ENCODE measurements at places on chromosomes 2 and 18.

DNA sequence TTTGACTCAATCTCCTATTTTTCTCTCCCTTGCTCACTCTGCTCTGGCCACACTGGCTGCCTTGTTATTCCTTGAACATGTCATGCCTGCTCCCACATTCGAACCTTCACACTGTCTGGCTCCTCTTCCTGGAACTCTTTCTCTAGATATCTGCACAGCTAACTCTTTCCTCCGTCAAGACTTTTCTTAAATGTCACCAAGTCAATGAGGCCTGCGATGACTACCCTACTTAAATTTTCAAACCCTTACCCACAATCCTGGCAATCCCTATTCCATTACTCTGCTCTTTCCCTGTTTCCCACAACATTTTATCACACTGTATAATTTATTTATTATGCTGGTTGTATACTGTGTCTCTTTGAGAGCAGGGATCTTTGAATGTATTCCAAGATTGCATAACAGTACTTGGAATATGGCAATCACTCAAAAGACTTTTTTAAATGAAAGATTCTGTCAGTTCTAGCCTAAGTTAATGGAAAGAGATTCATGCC is 206.2 kb downstream of the SRBD1 start:
- DNase-seq: no peak

GRCh38 chr2:173584676-173585458 is 230.2 kb downstream of the CDCA7 start:
- DNase-seq: no peak

DNA sequence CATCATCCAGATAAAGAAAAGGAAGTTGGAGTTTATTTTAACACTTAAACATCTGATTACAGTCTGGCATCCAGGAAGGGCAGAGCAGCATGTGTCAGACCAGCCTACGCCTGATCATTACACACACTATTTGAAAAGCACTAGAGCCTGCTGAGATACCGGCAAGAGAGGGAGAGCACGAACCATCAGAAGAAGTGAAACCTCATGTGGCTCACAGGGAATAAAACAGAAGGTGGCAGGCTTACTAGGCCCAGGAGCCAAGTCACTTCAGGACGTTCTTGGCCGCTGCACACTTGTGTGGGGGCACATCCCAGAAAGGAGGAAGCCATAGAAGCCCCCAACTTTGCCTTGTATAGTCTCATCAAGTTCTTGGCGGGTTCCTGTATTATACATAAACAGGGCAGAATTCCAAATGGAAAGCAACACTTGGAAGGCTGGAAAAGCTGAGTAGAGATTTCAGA is 105.5 kb downstream of the UGGT1 start:
- no peak for DNase-seq

GRCh38 chr2:38526195-38526594 is 76.5 kb downstream of the HNRNPLL start:
- no peak for DNase-seq

DNA sequence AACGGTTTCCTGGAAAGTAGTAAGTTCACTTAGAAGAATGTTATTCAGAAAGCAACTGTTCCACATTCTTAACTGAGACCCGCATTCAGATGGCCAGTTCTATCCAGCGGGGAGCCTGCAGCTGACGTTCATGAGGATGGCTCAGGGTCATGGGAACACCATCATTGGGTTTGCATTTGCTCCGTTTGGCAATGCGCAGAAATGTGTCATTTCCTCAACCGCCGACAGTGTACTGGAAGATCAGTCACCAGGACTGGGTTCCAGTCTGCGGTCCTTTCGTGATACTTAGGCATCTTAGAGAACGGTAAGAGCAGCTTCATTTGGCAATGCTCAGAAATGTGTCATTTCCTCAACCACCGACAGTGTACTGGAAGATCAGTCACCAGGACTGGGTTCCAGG is 104.0 kb downstream of the DNER start:
- DNase-seq: no peak

DNA sequence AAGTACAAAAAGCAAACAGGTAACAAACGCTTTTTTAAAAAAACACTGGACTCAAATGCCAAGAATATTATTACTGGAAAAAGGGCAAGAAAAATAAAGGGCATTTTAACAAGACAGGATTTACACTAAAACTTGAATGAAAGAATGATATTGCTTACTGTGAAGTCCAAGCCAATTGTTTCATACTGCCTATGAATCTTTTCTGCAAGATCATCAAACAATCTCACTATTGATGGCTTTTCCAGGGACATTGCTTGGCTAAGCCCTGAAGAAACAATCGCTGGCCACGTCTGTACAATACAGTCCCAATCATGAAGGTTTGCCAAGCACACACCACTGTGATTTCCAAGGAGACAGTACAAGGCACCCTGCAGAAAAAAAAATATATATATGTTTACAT is 41.4 kb upstream of the GPR75 start:
- no peak for DNase-seq

DNA sequence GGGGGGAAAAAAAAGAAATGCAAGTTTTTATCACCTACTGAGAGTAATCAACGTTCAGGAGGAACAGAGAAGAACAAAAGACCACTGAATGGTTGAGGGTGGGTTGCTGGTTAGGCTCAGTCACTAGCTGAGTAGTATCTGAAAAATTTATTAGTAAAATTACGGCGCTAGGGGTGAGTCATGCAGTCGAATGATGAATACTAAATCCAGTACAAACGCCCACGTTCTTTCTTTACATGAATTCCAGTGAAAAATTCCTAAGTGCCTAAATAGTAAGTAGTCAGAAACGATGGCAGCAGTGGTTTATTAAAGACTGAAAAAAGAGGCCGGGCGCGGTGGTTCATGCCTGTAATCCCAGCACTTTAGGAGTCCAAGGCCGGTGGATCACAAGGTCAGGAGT is 52.0 kb downstream of the TEKT4 start:
- DNase-seq: no peak

DNA sequence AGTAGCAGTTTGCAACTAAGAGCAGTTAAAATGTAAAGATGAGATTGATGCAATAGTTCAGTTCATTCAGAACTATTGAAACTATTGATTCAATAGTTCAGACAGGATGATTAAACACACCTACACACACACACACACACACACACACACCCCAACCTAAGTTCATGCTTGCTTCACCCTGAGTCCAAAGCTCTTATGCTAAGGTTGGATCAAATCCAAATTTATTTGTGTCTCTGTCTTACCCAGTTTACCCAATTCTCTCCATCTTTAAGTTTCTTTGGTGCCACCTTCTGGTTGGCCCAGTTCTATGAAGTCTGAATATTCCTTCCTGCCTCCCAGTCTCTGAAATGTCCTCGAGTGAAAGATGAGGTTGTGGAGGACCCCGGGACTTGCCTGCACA is 5.1 kb downstream of the SERPINB8 start:
- DNase-seq: no peak

GRCh38 chr2:25044990-25045389 is 3.1 kb downstream of the EFR3B start:
- DNase-seq: no peak

DNA sequence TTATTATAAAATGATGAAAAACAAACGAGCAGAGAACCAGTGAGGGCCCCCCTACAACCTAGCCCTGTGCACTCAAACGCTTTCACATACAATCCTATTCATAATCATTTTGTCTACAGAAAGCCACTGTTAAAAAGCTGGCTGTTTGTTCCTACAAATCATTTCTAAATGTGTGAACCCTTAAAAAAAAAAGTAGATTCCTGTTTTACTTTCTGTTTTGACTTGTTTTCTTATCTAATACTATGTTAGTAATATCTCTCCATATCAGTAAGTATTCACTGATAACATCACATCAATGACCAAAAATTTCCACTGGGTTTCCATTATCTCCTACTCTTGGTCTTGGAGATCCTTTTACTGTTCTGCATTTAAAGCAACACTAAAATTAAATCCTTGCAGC is 128.8 kb upstream of the TTC39C start:
- DNase-seq: no peak

- no peak for DNase-seq
Measured at GRCh38 chr2:28349546-28350165, 43.0 kb upstream of the FOSL2 start.

DNA sequence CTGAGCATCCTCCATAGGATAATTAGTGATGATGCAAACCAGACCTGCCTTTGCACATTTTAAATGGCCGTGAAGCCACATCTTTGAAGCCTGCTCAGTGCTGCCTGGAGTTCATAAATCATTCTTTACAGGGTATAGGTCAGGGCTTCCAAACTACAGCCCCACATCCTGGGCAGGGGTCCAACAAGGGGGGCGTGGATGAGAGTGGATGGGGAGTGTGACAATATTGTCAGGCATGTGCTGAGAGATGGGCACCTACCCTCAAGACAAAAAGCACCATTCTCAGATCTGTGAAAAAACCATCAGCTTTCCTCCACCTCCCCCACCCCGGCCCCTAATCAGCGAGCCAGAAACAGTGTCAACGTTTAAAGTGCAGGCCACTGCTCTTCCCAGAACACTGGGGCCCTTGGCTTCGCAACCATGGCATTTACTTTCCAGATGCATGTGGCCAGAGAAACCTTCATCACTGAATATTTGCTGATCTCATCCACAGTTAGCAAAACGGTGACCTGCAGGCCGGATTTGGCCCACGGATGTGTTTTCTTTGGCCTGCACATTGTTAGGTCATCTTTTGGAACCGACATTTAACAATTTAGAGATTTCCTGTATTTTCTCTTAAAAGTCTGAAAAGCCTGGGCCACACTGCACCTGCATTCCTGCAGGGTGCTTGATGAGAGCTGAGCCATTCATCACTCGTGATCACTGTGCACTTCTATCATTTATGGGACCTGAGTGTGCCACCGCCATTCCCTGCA is 130.7 kb downstream of the ANKRD44 start:
- no peak for DNase-seq

DNA sequence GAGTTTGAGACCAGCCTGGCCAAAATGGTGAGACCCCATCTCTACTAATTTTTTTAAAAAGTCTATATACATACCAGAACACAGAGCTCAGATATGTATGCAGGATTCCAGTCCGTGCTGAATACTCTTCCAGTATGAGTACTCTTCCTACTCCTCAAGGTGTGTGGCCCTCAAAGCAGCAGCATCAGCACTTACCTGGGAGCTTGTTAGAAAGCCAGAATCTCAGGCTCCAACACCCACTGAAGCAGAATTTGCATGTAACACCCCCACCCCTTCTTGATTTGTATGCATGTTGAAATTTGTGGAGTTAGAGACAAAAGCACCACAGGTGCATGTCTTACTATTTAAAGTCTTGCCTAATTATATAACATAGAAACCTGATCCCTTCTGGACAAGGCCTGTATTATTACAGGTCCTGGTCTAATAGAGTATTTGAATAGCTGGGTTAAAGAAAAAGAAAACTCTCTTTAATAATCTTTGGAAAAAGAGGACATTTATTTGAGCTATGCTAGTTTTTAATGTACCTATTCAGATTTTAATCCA is 50.3 kb upstream of the NFE2L2 start:
- DNase-seq: no peak

- no peak for DNase-seq
Measured at GRCh38 chr2:205902041-205902899, 183.7 kb downstream of the INO80D start.

- DNase-seq: no peak
Measured at GRCh38 chr2:64780041-64780440, 126.3 kb upstream of the SERTAD2 start.

- no peak for DNase-seq
Measured at GRCh38 chr2:221399183-221399582, 172.9 kb downstream of the EPHA4 start.

DNA sequence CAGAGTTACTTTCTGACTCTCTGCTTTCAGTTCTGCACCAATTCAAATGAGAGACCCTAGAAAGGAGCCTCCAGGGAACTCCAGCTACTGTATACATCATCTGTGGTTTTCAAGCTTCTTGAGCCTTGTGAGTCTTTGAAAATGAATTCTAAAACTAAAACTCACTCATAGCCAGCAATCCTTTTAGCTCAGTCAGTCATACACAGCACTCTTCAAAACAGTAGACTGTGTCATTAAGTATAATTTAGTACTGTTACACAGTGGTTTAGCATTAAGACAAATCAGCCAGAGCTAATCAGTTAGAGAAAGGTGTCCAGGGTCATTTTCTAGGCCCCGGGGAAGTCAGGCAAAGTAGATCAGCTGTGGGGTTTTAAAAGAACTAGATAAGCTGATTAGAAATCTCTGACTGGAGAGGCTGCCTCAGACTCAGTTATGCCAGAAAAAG is 322.1 kb upstream of the THUMPD2 start:
- DNase-seq: no peak

GRCh38 chr2:111946294-111947114 is 48.1 kb downstream of the MERTK start:
- no peak for DNase-seq

GRCh38 chr18:38009320-38009719 is 443.7 kb upstream of the CELF4 start:
- DNase-seq: no peak

DNA sequence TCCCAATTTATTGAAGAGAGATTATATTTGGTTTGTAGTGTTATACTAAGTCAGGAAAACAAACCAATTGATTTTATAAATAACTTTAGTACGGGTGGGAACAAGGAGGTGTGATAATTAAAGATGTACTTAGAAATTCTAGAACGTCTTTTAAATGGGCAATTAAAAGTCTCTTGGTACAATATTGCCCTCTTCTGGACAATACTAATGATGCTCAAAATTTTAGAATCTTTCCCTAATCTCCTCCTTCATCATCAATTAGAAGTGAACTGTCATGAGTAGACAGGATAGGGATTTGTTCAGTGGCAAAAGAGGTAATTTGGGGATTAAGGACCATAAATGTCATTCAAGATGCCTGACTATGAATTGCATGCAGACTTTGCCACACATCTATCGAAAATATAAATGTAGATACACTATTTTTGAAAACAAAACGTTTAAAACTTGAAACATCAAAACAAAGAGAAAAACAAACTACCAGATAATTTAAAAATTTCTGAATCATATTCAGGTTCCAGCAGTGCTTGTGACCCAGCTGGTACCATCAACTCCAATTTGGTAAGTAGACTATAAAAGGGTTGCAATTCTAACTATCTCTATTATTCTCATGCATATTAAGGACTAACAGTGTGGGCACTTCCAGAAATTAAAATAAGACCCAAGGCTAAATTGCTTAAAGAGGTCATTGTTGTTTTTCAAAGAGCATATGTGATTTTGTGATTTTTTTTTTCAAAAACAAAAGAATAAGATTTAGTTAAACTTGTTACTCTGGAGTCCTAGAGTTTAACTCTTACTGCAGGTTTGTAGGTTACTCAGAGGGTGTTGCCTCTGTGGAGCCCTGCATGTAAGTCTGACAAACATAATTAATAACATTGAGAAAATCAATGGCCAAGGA is 123.5 kb downstream of the LAMA3 start:
- DNase-seq: no peak

DNA sequence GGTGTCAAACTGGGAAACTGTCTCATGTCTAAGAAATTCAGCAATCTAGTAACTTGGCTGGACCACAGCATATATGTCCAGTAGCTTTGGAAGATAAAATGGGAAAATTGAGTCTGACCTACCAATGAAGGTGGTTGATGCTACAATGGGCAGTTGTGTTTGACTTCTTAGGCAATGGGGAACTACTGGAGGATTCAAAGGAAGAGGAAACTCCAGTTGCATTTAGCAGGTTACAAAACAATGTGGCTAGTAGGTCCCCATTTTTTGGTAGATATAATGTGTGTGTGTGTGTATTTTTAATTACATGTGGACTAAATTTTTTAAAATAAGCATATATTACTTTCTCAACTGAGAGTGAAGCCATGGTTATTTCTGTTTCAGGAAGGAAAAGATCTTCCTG is 427.7 kb downstream of the NBAS start:
- DNase-seq: no peak

- no peak for DNase-seq
Measured at GRCh38 chr2:219059725-219060682, 717 bp downstream of the IHH start.

- no peak for DNase-seq
Measured at GRCh38 chr2:38215993-38216392, 140.0 kb upstream of the CYP1B1 start.

- DNase-seq: no peak
Measured at GRCh38 chr18:4858379-4859127, 338.5 kb downstream of the AKAIN1 start.
